ENCODE measurements at places on chromosomes 1 and 21.

DNA sequence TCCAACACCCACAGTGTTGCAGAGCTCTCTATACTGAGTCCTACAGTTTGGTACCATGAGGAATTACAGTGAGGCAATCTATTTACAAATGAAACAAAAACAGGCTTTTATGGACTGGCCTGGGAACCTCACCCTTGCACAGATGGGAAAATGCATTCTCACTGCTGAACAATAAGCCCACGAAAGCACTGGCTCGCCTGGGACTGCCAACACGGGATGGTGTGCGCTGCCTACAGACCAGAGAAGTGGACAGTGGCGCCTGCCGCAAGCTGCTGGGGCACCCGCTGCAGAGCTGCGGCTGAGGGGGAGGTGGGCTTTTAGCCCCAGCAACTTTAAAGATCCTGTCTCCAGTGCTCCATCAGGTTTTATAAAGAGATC, 28.5 kb upstream of the ABCG1 start:
- DNase-seq = no peak

DNA sequence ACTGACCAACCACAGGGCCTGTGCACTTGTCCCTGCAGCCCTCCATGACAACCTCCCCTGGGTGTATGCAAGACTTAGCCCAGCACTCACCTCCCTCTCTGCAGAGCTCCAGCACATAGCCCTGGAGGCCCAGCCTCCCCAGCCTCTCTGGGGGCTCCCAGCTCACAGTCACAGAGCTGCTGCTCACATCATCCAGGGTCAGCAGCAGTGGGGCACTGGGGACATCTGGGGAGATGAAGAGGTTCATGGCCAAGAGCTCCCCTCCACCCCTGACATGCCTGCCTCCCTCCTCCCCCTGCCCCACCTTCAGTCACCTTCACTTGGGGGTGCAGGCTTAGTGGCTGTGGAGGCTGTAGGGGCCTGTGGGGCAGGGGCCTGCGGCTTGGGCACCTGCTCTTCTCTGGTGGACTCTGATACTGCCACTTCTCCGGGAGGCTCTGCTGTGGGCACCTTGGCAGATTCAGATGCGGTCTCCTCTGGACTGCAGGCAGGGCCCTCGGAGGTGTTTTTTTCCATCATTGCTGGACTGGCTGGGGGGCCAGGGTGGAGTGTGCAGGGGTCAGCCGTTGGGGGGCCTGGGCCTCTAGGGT, at the start of gene MYBPH:
TSS of gene MYBPH (minus strand) at position 590 of the 590 bp plus-strand sequence. CDS start at position 519, 71 bp downstream.
- DNase-seq = no peak

GRCh38 chr1:12185036-12185917, 18.5 kb downstream of the TNFRSF1B start:
- no peak for DNase-seq

DNA sequence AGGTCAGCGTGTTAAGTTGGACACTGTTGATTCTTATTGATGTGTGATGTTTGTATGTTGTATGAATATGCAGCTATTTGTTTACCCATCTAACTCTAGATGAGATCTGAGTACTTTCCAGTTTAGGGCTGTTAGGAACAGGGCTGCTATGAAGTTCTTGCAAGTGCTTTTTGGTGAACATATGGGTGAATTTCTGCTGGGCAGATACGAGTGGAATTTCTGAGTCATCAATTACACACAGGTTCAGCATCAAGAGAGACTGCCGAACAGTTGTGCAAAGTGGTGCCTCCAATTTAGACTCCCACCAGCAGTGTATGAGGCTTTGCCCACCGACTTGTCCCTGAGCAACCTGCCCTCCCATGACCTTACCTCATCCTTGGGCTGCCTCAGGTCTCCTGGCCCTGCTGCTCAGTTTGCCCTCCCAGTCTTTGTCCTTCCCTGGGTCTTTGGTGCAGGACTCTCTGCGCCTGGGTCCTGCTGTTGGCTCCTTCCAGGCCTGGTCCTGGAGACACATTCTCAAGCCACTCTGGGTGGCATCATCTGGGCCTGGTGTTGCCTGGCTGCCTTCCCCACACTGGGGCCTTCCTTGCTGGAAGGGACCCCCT, 343.6 kb downstream of the PTPRU start:
- DNase-seq = no peak

DNA sequence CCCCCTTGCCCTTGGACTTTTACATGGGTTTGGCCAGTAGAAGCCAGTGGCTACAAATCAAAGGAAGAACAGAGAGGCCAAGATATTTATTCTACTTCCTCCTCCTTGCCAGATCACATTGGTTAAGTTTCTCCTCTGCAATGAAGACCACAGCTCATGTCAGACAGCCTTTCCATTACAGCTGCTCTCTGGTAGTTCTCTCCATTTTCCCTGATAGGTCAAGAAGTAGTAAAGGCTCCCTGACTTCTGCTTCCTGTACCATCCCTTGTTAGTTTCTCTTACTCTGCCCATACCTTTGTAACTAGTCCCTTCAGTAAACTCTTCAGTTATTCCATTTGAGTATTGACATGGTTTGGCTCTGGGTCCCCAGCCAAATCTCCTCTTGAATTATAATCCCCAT, 27.8 kb downstream of the NME7 start:
- no peak for DNase-seq

- DNase-seq = no peak
These were observed 26.1 kb downstream of the SLC1A7 start for GRCh38 chr1:53116307-53116810.

DNA sequence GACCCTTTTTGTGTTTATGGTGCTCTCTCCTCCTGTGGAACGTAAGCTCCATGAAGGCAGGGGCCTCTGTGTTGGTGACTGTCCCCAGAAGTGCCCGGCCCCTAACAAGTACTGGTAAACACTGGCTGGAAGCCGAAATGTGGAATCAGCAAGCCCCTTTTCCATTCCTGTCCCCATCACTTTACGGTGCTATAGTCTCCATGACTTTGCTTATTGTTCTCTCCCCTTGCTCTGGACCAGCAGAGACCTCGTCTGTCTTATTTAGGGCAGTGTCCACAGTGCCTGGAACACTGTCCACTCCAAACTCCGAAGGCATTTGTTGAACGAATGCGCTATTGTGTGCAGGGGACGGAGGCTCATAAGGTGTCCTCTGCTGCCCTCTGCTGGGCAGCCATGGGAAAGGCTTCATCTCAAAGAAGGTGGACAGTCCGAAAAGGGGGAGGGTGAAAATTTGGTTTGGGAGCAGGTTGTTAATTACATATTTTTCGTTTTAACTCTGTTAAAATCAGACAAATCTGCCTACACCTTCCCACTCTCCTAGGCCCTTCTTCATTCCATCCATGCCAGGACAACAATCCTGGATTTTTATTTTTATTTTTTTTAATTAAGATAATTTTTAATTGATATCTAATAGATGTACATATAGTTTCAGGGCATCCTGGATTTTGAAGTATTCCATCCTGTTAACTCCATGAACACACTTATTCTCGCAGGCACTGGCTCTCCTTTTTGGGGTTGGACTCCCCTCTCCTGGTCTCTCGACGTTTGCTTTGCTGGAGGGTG, 115.6 kb downstream of the PGBD5 start:
- peak; percentile 31 for DNase-seq

DNA sequence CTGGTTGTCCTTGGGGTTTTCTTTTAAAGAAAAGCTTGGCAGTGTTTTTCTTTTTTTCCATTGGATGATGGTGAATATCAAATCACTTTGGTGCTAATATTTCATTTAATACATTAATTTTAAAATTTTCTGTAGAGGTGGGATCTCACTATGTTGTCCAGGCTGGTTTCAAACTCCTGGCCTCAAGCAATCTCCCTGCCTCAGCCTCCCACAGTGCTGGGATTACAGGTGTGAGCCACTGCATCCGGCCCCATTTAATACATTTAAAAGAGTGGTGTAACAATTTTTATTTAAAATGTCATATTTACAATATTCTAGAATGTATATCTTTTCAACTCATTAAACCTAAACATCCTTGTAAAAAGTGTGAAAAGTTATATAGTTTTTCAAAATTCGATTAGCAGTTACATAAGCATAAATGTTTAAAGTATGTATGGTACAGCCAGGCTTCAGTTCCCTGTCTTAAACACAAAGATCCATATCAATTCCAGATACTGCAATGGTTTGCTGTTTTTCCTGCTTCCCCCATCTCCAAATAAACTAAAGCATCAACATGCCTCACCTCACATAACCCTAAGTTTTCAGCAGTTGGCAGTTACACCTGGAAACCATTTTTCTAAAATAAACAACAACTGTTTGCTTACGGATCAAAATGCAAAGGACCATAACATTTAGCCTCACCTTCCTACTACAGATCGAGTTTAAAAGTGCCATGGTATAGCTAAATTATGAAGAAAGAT, 8.9 kb upstream of the LGALS8 start:
- DNase-seq = no peak
